ENCODE measurements at places on chromosomes 1 and 21. TPM values are rescaled to one million over a fixed set of nuclear protein-coding genes. Genes with fewer than 3 reads are reported as not detected.

Gene SYF2
- 52.3 TPM for total RNA-seq

Gene DCST1
- total RNA-seq: not detected

Gene KCNE2
- total RNA-seq: not detected

Gene SNX7
- total RNA-seq: 66.4 TPM

Gene KCNK1
- total RNA-seq: 12.3 TPM
